ENCODE measurements at places on chromosomes 7 and 10.

GRCh38 chr7:91295576-91295975 is 31.3 kb downstream of the FZD1 start:
- DNase-seq = no peak

DNA sequence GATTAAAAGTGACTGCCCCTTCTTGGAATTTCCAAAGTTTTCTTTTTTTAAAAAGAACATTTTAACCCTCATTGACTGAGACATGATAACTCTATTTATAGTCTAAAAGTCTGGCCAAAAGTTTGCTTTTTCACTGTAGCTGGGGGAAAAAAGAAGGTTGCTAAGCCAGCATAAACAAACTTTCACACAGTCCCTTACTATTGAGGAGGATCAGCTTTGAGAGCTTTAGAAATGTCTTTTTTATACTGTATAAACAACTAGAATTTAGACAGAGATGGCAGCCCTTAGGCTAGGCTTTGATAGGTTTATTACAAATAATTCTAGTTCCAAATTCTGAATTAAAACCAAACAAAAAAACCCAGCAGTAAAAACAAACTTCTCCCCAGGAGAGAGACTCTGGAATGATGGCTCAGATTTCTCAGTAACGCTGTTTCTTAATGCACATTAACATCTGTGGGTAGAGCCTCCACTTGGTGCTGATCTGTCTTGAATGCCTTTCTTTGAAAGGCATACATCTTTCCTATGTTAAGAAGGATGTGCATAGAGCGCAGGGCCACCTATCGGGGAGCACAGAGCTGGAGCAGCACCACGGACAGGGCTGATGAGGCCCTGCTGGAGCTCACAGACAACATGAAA is 100.9 kb upstream of the PDLIM1 start:
- peak; percentile 86 for DNase-seq

- no peak for DNase-seq
These were observed 139.3 kb downstream of the ELAPOR2 start for GRCh38 chr7:86920154-86920553.

DNA sequence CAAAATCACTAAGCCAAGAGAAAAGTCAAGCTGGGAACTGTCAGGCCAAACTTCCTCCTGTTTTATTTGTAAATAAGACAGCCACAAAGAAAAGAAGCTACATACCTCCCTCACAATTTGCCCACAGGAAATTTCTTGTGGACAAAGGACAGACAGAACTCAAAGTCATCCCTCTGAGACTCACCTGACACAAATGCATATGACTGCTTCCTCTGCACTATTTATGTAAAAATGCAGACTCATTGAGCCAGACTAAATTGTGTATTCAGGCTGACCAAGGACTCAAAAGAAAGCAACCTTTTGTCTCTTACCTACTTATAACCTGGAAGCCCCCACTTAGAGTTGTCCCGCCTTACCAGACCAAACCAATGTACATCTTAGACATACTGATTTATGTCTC is 11.8 kb downstream of the TOMM7 start:
- DNase-seq = peak; percentile 65
